Caco-2 (cell line): ENCODE measurements at places on chromosomes 2 and 18.

DNA sequence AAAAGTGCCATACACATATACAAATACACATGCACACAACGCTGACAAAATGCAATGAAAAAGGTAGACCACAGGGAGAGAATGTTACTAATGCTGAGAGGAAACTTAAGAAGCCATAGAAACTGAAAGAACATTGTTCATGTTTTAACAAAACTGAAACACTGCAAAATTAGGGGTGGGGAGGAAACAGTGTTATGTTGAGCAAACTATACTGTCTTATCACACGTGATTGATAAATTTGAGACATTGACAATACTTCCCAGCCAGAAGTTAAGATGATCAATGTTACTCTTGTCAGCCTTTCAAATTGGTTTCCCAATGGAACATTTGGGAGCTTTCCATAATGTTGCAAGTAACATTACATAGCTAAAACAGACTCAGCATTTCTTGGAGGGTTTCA, 165.5 kb downstream of the L3MBTL4 start:
- no peak for DNase-seq

DNA sequence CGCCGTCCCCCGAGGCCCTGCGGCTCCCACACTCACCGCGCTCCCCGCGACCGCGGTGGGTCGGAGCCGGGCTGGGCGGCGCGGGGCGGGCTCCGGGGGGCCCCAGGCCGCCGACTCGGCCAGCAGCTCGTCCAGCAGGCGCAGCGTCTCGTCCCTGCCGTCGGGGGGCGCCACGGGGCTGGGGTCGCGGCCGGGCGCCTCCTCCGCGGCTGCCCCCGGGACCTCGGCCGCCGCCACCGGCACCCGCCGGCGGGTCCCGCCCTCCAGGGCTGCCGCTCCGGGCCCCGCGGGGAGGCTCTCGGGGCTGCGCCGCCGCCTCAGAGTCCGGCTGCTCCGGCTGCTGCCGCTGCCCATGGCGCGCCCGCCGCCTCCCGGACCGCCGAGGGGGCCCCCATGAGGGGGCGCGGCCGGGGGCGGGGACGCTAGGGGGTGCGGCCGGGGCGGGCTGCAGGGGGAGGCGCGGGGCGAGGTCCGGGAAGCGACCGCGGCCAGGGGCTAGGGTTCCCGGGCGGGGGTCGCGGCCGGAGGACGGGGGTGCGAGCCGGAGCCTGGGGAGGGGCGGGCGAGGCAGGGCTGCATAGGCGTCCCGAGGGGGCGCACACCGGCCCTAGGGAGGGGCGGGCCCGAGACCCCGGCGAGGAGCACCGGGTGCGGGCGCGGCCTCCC, at the start of gene CYS1:
CYS1 (minus strand) TSS at position 542 of the 666 bp plus-strand sequence; CDS start at position 354, 188 bp downstream.
- DNase-seq: no peak

DNA sequence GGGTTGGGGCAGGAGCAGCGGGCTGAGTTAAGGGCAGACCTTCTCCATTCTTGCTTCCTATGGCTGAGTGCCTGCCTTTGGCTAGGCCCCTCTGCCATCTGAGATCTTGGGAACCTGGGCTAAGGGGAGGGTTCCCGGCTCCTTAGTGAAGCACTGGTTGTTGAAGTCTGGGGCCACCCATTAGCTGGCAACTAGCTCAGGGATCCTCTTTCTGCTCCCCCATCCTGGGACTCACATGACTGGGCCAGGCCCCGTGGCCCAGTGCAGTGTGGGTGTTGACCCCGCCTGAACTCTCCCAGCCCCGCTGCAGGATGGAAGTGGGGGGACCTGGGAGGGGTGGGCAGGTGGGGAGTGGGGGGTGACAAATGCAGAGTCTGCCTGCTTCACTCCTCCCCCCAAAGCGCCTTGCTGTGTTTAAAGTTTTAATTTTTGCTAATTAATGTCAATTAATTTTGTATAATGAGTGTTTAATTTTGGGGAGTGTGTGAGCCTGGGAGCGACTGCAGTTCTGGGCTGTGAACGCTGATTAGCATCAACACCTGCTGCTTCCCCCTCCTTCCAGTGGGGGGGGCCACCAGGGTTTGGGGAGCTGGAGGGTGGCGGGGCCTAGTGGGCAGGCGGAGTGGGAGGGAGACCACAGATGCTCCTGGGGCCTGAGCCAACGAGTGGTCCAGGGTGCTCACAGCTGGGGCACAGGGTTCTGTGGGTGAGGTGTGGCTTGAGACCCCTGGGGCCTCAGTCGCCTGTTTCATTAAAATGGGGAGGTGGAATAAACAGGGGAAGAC, 55.2 kb downstream of the EMX1 start:
- no peak for DNase-seq

- DNase-seq: no peak
These were observed 4.9 kb downstream of the CYP26B1 start for GRCh38 chr2:72142570-72143440.

DNA sequence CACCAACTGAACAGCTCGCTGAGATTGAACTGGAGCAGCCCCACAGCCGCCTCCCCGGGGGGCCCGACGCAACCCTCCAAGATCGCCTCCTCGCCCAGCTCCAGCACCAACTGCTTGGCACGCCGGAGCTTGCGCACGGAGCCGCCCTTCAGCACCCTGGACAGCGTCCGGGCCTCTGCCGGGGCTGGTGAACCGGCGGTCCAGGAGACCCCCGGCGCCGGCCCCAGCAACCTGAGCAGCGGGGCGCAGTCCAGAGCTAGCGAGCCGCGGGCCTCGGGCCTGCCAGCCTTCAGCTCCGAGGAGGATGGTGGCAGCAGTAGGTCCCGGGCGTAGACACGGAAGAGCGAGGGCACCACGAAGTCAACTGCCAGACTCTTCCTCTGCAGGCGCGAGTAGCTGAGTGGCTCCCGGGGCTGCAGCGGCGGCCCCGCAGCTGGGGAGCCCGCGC, 1.2 kb downstream of the ALK start:
- DNase-seq: peak; percentile 44

DNA sequence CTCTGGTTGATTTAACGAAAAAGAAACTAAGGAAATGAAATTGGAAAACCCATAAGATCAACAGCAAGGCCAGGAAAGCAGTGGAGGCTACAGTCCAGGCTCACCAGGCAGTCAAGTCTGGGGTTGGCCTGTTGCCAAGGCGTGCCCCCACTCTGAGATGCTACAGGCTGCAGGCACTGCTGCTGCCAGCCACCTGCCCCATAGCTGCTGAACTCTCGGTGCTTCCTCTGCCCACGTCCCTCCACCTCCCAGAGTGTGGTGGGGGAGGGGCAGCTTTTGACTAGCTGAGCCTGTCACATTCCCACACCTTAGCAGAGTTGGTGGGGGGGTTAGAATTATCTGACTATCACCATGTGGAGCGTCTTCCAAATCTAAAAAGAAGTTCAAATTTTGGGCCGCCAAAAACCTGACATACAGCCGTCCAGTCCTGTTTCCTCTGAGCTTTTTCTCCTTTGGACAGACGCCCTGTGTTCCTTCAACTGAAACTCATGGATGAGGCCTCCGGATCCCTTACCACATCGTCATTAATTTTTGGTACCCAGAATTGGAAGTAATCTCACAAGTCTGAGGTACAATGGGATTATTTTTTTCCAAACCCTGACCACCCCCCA, 3.9 kb upstream of the SH3RF3 start:
- DNase-seq: no peak

DNA sequence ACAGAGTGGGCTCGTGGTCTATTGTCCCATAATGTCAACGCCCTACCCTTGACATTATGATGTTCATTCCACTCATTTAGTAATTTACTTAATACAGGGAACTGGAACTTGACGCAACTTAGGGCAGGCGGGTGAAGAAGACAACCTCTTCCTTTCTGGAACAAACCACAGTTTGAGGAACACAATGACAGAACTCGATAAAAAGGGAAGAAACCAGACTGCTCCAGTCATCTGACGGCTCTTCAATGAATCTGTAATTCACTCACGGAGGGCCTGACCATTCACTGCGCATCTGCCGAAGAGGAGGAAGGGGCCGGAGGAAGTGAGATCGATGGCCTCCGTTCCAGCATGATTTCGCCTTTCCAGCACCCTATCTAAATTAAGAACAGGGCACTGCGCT, 83.2 kb downstream of the BCL2 start:
- no peak for DNase-seq

DNA sequence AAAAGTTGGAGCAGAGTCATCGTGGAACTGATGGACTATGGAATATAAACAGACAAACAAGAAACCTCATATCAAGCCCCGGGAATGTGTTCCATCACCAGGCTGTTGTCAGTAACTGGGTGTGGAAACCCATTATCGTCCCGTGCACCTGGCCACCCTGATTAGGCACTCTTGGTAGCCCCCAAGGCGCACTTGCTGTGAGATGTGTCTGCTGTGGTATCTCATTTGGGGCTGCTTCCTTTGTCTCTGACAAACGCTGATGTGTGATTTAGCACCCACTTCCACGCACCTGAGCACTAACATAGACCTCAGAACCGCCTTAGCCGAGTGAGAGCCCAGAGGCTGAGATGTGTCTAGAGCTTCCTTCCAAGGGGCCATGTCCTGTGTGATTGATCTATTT, 96.3 kb downstream of the PRPF40A start:
- no peak for DNase-seq

DNA sequence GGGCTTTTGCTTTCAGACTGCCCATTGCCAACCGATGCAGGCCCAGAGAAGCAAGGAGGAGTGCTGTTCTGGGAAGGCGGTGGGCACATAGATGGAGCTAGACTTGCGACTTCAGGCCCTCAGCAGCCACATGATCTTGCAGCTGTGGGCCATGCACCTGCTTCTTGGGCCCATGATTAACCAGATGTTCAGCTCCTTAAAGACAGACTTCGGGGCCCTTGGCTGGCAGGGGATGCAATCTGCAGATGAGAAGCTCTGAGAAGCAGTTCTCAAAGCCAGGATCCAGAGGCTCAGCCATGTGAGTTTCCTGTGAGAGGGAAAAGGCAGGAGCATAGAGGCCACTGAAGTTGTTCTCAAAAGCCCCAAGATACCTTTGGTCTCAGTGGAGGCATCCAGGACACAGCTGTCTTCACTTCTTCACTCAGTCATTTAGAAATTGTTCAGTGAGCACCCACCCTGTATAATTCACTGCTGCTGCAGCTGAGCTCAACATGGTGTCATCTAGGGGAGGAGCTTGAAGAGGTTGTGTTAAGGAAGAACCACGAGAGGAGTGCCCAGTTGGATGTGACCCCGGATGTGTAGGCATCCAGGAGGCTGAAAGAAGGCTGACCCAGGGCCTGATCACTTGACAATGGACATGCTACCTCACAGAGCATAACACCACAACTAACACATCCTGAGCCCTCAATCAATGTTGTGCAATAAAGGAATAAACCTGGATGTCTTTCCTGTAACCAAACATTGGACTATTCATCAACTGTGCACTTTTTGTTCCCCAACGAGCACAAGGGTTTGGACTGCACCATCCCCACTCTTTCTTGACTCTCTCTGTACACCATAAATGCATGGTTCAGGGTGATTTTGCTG, 44.7 kb upstream of the TMEM200C start:
- DNase-seq: no peak

GRCh38 chr2:57894381-57894780, 152.2 kb upstream of the VRK2 start:
- no peak for DNase-seq

GRCh38 chr18:48885924-48886400, 64.8 kb downstream of the SMAD7 start:
- no peak for DNase-seq

DNA sequence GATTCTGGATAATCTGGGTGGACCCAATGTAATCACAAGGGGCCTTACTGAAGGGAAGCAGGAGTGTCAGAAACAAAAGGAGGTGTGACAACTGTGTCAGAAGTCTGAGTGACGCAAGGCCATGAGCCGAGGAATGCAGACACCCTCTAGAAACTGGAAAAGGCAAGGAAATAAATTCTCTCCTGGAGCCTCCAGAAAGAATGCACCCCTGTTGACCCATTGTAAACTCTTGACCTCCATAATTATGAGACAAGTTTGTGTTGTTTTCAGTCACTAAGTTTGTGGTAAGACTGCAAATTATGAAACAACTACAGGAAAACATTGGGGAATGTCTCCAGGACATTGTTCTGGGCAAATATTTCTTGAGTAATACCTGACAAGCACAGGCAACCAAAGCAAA, 47.3 kb upstream of the B3GNT7 start:
- peak; percentile 66 for DNase-seq

GRCh38 chr2:105519516-105519915, 120.7 kb upstream of the FHL2 start:
- DNase-seq: no peak

GRCh38 chr2:17610521-17610920, 70.0 kb downstream of the VSNL1 start:
- DNase-seq: no peak

- DNase-seq: peak; percentile 82
These were observed 16.2 kb downstream of the FZD7 start for GRCh38 chr2:202049840-202050239.

DNA sequence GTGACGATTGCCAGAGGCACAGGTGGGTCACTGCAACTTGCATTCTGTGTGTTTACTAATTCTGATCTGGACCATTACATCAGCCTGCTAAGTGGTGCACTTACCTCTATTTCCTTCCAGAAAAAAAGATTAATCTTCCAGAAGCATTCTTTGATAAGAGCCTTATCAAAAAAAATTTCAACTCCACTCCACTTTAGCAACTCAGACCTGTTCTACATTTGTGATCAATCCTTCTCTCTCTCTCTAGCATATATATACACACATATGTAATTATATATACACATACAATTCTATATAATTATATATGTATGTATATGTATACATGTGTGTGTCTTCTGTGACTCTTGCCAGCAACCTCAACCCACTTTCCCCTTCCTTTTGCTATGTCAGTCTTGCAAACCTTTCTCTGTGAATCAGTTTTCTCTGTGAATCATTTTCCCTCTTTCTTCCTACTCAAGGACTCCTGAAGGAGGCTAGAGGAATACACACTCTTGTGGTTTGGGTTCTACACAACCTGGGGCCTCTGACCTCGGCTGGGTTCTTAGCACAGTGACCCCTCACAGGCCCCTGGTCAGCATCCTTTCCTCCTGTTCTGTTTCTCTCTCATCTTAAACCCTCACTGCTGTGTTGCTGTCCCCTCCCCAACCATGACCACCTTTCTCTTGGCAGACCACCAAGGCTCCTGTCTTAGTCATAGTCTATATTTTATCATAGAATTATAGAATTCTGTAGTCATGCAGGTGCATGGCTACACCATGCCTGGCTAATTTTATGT, 130.4 kb upstream of the PELI1 start:
- DNase-seq: no peak

DNA sequence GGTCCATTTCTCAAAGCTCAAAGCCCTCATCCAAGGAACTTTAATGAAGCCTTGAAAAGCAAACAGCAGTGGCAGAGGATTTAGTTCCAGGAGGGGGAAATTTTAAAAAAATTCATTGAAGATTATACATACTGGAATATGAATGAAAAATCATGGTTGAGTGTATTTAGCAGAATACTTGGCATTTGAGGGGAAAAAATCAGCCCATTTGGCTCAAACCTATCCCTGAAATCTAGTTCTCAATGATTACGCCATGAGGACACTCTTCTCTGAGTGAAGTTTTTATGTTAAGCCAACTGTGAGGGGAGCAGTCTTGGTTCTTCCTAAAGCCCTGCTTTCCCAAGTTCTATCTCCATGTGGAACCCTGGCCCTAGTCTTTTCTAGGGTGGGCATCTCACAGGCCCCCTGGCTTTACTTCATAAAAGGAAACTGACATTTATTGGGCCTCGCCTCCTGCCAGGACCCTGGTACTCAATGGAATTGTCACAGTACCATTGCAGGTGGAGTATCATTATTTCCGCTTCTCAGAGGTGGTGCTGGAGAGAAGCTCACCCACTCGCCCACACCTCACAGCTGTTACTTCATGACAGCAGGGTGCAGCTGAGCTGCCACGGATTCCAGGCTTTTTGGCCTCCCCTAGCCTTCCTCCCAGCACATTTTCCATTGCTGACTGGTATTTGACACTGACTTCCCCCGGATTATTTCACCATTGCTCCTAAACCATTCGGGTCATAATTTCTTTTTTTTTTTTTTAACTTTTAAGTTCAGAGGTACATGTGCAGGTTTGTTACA, 56.8 kb downstream of the NXPH2 start:
- DNase-seq: no peak
